ENCODE measurements at places on chromosomes 6 and 20. TPM values are rescaled to one million over a fixed set of nuclear protein-coding genes. Genes with fewer than 3 reads are reported as not detected.

The MYB gene
- total RNA-seq, result not detected

The ZSCAN23 gene
- total RNA-seq, result 0.37 TPM

DNA sequence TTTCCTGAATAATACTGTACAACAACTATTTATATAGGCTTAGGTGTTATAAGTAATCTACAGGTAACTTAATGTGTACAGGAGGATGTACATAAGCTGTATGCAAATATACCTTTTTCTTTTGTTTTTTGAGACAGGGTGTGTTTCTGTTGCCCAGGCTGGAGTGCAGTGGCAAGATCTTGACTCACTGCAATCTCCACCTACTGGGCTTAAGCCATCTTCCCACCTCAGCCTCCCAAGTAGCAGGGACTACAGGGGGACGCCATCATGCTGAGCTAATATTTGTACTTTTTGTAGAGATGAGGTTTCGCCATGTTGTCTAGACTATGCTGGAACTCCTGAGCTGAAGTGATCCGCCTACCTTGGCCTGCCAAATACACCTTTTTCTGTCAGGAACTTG lies 191.7 kb upstream of the ZNF217 start:
- no peak for DNase-seq

GRCh38 chr20:10429443-10429981 lies 4.5 kb downstream of the MKKS start:
- no peak for DNase-seq

DNA sequence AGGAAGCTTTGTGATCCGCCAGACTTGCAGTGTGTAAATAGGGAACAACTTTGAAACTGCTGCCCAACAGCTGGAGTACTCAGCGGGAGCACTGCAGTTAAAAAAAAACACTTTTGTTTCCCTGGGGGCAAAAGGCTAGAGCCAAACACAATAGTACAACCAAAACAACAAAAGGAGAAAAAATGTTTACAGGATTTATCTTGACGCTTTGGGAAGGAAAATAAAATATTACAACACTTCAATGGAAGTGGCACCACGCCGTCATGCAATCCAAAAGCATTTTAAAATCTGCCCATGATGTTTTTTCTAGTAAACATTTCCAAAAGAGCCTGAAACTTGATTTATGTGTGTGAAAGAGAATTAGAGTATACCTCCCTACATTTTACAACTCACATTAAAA lies 26.0 kb downstream of the PTPRK start:
- no peak for DNase-seq

The SS18L1 gene
- 18.0 TPM for total RNA-seq

The DEFB132 gene
- total RNA-seq, result not detected

The ADGRG6 gene
- 2.3 TPM for total RNA-seq

- no peak for DNase-seq
These were observed 8.0 kb downstream of the LAMA5 start for GRCh38 chr20:62359043-62359490.

DNA sequence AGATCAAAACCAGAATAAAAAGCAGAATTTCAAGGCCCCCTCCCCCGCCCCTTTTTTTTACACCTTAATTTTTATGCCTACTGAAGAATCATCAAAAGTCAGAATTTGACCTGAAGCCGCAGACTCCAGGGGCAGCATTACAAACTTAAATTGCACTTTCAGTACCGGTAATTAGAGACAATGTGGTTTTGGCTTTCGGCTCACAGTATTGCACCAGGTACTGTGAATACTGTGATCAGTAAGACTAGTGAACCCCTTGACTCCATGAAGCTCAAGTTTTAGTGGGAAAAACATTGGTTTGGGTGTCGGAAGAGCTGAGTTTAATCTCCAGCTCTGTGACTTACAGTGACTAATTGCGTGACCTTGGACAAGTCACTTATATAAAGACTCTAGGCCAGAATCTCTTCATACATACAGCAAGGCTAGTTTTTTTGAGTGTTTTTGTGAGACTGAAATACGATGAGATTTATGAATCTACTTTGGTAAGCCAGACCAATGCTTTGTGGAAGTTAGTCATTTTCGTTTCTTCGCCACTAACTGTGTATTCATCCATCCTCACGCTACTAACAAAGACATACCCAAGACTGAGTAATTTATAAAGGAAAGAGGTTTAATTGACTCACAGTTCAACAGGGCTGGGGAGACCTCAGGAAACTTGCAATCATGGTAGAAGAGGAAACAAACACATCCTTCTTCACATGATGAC lies 114.7 kb downstream of the SASH1 start:
- no peak for DNase-seq

DNA sequence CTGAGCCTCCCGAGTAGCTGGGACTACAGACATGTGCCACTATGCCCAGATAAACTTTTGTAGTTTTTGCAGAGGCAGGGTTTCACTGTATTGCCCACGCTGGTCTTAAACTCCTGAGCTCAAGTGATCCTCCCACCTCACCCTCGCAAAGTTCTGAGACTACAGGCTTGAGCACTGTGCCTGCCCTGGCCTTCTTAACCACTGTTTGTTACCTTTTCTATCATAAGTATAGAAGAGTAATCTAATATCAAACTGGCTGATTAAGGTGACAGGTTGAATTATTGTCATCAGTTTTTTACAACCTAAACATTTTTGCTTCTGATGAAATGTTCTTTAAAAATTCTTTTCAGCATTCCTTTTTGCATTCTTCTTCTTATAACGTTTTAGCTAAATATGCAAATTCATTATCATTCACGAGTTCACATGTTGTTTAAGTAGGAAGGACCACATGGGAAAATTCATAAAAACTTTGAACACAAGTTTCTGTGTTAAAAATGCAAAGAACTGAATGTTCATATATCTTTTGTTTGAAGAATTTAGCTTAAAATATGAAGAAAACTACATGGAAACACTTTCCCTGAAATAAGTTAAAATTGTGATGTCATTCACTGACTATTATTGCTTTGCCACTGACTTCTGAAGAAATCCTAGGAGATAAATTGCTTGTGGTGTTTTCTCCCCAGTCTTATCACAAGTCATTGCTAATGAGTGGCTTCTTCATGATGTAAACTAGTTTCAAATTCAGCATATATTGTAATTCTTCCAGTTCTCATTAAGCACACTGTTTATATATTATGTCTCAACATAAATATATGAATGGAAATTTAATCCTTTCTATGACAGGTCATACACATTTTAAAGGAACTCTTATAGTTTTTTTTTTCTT lies 106.7 kb downstream of the ADGRB3 start:
- DNase-seq, result no peak

DNA sequence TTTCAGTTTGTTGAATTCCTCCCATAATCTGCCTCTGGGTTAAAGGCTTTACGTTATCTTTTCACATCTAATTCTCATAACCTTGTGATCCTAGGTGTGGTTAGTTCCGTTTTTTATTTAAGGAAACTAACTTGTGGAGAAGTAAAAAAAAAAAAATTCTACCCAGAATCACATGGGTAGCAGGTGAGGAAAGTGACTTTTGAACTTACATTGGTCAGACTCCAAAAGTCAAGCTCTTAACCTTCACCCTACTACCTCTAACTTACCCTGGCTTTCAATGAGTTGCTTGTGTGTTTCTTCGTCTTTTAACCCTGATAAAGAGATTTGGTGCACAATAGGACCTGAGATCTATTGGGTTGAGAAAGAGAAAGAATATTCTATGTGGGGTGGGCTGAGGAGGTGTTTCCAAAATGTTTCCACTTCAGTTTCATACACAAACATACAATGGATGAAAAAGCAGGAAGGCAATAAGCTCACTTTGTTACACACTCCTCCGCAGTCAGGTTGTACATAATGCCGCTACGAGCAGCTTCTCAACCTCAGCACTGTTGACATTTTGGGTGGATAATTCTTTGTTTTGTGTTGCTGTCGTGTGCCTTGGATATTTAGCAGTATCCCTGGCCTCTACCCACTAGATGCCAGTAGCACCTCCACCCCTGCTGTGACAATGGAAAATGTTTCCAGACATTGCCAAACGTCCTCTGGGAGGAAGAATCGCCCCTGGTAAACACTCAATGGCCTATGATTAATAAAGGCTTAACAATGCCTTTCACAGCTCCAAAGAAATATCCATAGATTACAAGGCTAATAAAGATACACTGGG lies 193.0 kb upstream of the ZNF217 start:
- DNase-seq, result no peak

DNA sequence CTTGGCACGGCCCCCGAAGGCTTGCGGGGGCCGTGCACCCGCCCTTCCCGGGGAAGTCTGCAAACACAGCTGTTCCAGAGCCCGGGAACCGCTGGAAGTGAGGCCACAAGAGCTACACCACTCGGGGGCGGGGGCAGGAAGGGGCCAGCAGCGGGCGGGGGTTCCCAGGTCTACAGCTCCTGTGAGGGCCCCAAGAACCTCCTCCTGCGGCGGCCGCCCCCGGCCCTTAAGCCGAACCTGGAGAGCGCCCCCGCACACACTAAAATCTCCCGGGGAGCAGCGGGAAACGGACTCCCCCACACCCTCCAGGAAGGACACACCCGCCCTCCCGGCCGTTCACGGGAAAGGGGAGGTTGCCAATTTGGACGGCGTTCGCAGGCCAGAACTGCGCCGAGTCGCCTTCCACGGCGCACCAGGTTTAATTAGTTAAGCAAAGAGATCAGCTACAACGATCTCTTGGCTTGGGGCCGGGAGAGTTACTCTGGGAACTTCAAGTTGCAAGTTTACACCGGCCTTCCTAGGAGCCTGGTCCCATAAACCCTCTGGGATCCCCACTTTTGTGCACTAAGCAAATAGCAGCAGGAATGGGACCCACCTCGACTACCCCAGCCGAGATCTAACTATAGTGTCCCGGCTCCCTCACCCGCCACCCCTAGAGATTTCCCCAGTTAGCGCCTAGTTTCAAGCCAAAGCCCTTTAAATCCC lies 1.7 kb downstream of the JAG1 start:
- DNase-seq, result peak; percentile 89

DNA sequence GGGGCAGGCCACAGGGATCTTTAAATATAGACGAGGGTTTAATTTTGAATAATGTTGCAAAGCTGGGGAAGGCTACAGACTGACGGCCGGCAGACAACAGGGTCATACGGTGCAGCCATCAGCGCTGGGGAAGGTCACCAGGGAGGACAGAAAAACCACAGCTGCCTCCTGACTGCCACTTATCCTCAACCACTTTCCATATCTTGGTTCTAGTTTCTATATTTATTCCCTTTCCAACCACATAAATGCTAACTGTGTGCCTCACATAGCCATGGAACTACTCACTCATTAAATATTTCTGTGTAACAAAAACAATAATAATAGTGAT lies 85.7 kb upstream of the AGPAT4 start:
- DNase-seq, result no peak

The ADGRF5 gene
- total RNA-seq, result 18.7 TPM

DNA sequence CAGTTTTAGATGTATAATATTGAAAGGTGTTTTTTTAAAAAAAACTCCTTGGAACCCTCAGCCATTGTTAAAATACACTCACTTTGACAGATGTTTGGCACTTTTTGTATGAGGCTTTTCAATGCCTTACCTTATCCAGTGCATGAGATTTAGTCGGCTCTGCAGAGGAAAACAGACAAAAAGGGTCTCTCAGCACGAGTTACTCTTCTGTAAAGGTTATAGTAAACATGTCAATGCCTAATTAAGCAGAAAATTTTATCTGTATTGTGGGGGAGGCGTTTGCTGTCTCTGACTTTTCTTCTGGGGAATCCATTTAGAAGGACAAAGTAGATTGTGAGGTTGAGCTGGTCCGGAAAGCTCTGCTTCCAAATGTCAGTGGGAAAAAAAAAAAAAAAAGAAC lies 278.3 kb downstream of the TSHZ2 start:
- no peak for DNase-seq

- DNase-seq, result no peak
These were observed 100.0 kb upstream of the CITED2 start for GRCh38 chr6:139474145-139475108.

- DNase-seq, result no peak
These were observed 90.4 kb upstream of the FOXP4 start for GRCh38 chr6:41455818-41456217.

DNA sequence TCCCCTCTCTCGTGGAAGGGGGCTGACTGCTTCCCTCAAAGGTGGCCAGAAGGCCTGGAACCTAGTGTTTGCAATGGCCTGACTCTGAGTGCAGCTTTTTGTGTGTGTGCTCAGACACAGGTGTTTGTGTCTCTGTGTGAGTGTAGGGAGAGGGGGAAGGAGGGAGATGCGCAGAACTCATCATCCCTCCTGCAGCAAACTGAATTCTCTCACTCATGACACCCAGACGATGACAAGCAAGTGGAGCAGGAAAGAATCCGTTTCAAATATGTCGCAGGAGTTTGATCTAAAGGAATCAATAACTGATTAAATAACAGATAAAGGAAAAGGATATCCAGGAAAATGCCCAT lies 101.4 kb downstream of the TNFAIP3 start:
- no peak for DNase-seq

The C4B gene
- 8.8 TPM for total RNA-seq

- no peak for DNase-seq
These were observed 458.4 kb downstream of the CD83 start for GRCh38 chr6:14575961-14576360.

GRCh38 chr20:50587291-50587961 lies 77.2 kb downstream of the PTPN1 start:
- no peak for DNase-seq

The TCF15 gene
- total RNA-seq, result 10.6 TPM
